ENCODE measurements at places on chromosomes 6 and 20.

GRCh38 chr20:56244259-56244658, 4.3 kb upstream of the MC3R start:
- DNase-seq = no peak

DNA sequence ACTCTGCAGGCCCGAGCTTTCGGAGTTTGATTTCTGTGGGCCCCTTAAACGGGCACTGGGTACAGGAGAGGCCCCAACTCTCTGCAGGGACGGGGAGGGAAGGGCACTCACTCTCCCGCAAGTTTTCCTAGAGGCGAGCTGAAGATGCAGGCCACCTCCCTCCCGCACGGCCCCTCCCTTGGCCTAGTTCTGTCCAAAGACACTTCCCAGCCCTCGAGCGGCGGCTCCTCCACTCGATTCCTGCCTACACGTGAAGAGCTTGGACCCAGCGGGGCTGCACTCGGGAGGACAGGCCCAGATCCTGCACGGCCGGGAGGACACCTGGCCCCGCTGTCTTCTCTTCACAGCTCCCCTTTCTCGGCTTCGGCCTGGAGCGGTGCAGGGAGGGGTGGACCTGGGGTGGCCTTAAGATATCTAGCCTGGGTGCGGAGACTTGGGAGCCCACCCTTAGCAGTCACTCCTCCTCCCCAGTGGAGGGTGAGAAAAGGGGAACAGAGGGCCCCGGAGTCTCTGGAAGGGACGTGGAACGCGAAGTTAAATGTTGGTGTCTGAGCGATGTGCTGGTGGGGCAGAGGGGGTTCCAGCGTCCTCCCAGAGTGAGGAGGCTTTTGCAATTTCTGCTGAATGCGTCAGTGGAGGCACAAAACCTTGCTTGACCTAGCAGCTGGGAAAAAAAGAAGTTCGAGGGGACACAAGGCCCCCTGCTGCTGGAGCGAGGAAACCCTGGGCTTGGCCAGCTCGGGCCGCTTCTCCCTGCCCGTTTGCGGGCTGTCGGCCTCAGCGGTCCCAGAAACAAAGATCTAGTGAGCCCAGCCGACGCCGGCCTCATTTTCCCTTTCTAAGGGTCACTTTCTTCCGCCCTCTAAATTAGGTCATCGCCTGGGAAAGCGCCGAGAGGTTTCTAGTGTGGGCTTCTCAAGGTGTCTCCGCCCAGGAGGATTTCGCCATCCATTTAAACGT, 4.9 kb downstream of the OLIG3 start:
- no peak for DNase-seq

- no peak for DNase-seq
Observed at GRCh38 chr6:15506066-15506465, 156.8 kb downstream of the DTNBP1 start.

GRCh38 chr20:5881703-5882102, 68.6 kb downstream of the TRMT6 start:
- DNase-seq = no peak

DNA sequence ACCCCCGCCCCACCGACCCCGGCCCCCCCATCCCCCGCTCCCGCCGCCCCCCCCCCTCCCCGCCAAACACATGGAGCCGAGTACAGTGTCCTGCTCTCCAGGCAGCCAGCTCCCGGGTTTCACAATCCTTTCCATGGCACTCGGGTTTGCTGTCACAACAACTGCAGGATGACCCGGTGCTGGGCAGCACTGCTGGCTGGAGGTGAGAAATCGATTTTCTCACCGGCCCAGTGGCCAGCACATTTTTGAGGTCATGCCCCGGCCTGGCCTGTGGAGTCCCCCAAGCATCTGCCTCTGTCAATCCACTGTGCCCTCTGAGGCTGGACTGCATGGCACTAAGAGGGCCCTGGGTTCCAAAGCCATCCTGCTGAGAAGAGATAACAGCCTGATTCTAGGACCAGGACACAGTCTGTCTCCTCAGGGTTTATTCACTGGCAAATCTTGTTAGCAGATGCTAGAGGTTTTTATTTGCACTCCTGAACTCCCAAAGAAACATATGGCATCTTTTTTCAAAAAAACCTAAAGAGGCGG, 129.5 kb downstream of the NFATC2 start:
- DNase-seq = no peak

DNA sequence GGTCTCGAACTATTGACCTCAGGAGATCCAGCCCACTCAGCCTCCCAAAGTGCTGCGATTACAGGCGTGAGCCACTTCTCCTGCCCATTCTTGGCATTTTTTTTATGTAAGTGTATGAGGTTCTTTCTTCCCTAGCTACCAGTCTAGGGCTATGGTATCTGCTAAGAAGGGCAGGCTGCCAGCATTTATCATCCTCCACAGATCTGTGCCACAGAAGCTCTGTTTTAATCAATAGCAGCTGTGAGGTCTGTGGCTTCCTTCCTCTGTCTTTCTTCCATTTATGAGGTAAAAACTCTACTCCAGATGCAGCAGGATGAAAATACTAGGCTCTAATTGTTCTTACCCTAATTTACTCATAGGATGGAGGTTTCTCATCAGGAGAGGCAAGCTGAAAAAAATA, 1382.4 kb upstream of the ADGRB3 start:
- DNase-seq = no peak

GRCh38 chr6:14375930-14376329, 258.4 kb downstream of the CD83 start:
- no peak for DNase-seq

DNA sequence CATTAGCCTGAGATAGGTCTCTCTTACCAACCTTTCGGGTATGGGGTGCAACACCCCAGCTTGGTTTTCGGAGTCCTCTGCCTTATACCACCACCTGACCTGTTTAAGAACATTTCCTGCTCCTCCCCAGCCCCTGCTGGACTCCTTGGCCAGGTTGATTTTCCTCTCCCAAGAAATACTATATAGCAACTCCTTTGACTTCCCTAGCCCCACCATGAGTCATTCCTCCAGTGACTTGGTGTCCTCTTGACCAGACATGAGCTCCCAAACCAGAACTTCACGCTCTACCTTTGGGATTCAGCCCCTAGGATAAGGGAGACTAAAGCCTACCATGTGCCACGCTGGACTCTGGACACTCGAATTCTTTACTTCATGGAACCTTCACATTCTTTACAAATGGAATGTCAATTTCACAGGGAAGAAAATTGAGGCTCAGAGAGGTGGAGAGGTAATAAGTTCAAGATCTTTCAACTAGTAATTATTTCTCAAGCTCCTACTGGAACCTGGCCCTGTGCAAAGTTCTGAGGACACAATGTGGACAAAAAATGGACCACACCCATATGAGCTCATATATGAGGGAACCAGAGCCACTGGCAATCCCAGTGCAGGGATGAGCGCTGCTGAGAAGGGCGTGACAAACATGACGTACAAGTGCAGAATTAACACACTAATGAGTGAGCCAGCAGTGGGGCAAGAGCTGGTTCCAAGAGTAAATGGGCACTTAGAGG, 48.2 kb downstream of the SIRPA start:
- DNase-seq = no peak

DNA sequence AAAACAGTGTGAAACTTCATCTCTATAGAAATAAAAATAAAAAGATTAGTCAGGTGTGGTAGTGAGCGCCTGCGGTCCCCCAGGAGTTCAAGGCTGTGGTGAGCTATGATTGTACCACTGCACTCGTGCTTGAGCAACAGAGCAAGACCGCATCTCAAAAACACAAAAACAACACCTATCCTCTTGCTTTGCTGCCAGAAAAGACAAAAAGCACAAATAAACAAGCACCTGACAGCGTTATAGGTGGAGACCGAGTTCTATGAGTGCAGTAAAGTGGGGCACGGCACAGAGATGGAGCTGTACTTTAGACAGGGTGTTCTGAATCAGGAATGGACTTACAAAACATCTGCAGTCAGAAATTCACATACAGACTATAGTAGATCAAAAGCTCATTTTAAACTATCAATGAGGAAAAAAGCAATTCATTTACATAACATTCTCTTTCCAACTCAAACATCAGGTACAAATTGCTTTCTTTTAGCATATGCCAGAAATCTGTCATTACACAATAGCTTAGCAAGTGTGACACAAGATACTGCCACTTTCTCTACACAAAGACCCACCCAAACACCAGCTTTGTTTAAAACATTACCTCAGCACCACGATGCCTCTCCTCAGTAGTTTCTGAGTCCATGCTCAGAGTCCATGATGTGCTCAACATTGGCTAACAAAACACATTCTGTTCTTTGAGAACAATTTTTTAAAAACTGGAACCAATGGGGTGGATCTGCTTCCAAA, 10.1 kb downstream of the EZR start:
- no peak for DNase-seq

DNA sequence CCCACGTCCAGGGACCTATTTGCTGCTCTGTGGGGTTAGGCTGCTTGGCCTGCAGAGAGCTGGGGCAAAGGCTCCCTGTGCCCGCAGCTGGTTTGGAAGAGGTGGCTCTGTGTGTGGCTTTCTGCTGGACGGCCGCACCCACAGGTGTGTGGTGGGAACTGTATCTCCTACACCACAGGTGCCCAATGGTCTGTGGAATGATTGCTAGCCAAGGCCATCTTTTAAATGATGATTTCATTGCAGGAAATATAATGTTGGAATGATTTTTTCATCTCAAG, 178.4 kb downstream of the DLL1 start:
- DNase-seq = no peak

DNA sequence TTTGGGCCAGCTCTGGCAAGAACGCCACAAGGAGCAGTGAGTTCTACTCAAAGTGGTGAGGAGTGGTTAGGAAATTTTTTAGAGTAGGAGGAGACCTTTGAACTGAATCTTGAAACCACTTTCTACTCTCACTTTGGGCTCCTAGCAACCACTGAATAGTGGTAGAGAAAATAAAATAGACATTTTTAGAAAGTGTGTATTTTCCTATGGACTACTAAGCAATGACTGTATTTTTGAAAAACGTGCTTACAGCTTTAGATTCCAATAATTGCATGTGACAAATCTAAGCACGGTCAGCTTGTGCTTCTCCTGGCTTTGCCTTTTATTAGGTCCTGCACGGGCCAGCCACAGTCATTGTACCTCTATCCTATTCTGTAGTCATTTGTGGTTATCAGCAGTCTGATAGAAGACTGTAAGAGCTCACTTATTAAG, 8.7 kb upstream of the IFNGR1 start:
- no peak for DNase-seq

DNA sequence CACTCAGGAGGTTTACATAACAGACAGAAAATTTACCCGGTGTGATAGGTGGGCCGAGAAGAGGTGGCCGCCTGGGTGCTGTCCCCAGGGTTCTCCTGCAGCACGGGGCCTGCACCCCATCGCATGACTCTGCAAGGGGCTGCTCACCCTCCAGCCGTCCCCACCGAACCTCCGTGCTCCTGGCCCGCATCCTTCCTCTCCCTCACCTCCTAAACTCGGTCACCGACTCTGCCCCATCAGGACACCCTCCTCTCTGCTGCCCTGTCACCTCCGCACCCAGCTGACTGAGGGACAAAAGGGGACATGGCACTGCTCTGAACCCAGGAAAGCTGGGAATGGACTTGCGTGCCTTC, 147.6 kb downstream of the SYNDIG1 start:
- DNase-seq = no peak

GRCh38 chr6:43989581-43990146, 137.6 kb downstream of the MRPL14 start:
- DNase-seq = no peak

DNA sequence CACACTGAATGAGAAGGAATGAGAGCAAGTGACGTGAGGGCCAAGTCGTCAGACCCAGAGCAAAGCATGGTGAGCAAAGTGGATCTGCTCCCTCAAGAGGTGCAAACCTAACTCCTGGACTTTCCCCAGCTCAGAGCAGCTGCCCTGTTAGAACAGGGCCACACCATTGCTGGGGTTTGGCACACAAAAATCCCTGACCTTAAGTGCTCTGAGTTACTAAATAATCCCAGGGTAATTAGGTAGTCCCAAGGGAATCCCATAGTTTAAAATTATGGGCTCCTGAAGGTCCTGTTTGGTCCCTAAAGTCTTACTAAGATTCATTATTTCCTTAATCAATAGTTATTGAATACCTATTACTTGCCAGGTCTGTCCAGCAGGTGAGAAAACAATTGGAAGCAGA, 165.1 kb upstream of the TNFAIP3 start:
- DNase-seq = no peak

DNA sequence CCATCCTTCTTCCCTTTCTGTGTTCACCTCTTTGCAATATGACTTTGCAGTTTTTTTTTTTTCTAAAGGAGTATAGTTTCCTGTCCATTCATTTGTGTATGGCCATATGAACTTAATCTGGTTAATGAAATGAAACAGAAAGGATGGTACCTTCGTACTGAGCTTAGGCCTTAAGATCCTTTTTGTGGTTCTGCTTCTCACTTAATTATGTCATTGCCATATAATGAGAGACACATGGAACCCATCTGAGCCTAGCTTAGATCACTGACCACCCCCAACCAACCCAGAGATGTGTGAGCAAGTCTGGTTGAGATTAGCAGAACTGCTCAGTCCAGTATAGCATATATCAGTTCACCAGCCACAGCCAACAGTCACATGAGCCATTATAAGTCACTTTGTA, 1179.6 kb downstream of the HACE1 start:
- DNase-seq = no peak
